ENCODE measurements at places on chromosomes 2 and 18.

DNA sequence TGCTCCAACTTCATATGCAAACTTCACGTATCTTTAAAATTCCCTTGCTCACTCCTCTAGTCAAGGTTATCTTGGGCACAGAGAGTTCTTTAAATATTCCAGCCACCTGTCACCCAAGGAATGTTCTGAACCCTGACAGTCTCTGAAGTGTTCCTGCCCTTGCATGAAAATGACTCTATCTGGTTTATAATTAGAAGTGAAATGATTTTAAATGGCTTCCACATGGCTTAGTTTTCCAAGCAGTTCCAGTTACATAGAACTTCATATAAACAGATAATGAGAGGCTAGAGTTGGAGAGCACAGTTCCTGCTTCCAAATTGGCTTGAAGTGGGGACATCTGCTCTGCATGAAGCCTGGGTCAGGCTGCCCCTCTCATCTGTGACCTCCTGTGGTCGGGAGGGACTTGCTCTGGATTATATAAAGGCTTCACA, 81.9 kb downstream of the SLC4A3 start:
- DNase-seq, result no peak

GRCh38 chr2:109372614-109373013, 241.2 kb downstream of the SEPTIN10 start:
- DNase-seq, result peak; percentile 0

- DNase-seq, result no peak
These were observed 43.6 kb downstream of the SLC5A7 start for GRCh38 chr2:108029912-108030311.

GRCh38 chr2:121532347-121532766, 1.7 kb downstream of the RNU4ATAC start:
- no peak for DNase-seq

DNA sequence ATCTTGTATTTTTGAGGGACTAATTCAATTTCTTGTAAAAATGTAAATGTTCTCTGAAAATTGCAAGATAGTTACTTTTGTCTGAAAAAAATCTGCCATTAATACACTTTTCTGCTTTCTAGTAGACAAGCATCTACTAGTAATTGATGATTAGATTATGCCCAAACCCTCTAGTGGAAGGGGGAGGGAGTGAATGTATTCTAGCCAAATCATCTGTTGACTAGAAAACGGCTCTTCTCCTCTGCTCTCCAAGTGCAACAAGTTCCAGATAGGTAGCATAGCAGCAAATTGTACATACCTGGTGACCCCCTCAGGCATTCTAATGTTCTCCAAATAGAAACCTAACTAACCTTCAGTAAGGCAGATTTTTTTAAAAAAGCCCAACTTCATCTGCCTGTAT, 58.6 kb downstream of the RELCH start:
- no peak for DNase-seq

- DNase-seq, result no peak
These were observed 1.7 kb downstream of the TBC1D8 start for GRCh38 chr2:101149241-101150192.

DNA sequence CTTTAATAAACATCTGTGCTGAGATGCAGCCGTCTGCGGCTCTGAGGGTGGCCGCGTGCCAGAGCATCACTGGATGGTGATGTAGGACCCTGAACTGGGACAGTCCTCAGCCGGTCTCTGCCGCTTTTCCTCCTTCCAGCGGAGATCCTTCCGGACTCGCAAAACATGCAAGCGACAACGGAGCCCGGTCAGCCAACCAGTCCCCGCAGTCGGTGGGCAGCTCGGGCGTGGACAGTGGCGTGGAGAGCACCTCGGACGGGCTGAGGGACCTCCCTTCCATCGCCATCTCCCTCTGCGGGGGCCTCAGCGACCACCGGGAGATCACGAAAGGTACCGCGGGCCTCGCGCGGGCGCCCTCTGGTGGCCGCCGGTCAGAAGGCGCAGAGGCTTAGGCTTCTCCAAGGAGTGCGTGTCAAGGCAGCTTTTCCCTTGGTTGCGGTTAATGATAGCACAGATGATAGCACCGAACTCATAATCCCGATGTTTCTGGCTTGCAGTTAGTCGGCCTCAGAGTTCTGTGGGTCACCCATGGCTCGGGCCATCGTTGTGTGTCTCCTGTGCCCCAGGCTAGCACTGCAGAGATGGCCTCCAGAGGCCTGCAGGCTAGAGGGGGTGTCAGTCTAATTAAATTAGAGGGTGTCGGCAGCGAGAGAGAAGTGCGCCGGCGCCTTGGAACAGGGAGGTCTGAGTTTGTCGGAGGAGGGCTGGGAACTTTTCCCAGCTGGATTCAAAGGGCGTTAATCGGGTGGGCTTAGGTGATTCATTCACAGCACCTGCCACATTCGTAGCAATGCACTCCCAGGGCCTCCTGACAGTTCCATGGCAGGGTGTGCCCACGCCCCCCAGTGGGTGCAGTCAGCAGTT, 38.5 kb downstream of the LPIN1 start:
- DNase-seq, result peak; percentile 37

GRCh38 chr2:157395811-157396210, 48.1 kb downstream of the CYTIP start:
- DNase-seq, result no peak

DNA sequence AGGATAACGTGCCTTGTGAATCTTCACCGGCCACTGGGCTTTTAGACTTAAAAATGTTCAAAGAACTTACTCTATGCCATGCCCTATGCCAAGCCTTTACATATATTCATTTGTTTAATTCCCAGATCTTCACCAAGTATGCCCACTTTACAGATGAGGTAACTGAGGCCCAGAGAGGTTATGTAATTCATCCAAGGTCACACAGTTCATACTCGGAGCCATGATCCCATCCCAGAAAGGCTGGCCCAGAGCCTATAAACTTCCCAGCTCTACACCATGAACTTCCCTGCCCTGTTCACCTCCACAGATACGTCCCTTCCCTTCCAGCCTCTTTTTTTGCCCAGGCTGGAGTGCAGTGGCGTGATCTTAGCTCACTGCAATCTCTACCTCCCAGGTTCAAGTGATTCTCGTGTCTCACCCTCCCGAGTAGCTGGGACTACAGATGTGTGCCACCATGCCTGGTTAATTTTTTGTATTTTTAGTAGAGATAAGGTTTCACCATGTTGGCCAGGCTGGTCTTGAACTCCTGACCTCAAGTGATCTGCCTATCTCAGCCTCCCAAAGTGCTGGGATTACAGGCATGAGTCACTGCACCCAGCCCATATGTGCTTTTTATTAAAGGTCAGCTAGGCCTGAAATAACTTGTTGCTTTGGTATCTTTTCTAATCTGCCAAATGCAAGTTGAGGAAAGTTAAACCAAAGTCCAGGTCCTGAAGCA, 44.1 kb downstream of the MTHFD2 start:
- DNase-seq, result no peak

- DNase-seq, result no peak
These were observed 8.9 kb downstream of the AMER3 start for GRCh38 chr2:130764035-130764820.

- DNase-seq, result no peak
These were observed 33.4 kb upstream of the VPS54 start for GRCh38 chr2:64052463-64053241.

GRCh38 chr2:157492189-157492773, 48.4 kb upstream of the CYTIP start:
- DNase-seq, result peak; percentile 69

GRCh38 chr18:10919851-10920250, 229.5 kb downstream of the PIEZO2 start:
- DNase-seq, result no peak

- no peak for DNase-seq
These were observed 18.7 kb downstream of the ARHGAP25 start for GRCh38 chr2:68753318-68753717.

DNA sequence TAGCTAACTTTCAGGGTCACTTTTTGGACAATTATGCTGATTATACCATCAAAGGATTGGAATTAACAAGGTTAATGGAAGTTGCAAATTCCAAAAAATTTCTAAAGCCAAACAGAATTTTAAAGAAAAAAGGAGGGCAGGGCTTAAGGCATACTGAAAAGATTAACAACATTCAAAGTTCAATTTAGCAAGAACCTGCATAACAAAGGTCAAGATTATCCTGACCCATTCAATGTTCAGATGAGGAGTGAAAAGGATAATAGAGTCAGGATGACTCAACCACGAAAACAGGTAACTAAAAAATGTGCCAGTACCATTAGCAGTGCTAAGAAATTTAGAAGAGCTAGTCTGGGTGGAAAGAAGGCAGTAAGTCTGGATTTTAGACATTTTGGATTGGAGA, 139.8 kb upstream of the HNMT start:
- DNase-seq, result no peak

DNA sequence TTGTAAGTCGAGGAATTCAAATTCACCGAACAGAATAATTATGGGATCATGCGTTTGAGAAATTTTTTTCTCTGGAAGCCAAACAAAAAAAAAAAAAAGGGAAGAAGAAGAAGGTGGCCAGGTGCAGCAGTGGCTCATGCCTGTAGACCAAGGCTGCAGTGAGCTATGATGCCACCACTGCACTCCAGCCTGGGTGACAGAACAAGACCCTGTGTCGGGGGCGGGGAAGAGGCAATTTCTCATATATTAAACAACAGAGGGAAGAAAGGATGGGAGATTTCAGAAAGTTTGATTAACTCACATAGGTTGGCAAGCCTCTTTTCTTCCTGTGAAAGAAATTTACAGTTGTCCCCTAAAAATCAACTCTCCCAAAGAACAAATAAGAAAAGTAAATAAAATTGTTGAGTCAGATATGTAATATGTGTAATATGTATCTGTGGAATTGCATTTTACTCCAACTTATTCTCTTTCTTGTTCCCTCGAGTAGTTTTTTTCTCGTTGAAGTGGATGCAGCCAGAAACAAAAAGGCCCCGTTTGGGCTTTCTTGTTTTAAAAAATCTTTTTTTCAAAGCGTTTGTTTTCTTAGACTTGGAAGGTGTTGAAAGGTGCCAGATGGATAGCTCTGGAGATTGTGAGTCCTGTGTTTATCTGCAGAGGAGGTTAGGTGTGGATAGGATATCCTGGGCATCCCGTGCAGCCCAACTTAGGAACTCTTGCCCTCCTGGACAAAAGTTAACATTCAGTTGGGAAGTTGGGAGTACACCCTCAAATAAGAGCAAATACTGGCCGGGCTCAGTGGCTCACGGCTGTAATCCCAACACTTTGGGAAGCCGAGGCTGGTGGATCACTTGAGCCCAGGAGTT, 25.4 kb upstream of the FMNL2 start:
- no peak for DNase-seq

GRCh38 chr2:180191432-180192124, 184.5 kb upstream of the CWC22 start:
- DNase-seq, result no peak

GRCh38 chr18:57574866-57575265, 11.6 kb downstream of the FECH start:
- DNase-seq, result no peak

- DNase-seq, result no peak
These were observed 243.1 kb downstream of the ADCYAP1 start for GRCh38 chr18:1147730-1148129.

DNA sequence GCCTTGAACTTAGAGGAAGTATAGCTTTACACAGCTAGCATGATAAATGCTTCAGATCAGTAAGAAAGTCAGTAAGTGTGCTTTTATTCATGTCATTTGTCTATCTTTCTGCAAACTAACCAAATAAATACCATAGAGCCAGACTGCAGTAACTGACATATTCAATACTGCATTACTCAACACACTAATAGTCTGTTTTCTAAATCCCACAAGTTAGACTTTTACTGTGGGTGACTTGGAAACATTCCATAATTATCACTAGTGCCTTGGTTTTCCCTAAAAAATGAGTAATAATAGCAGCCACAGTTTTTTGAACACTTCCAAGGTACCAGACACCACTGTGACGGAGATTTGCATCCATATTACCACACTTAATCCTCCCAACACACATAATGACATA, 33.0 kb downstream of the ACVR1 start:
- no peak for DNase-seq

- no peak for DNase-seq
These were observed 150.3 kb downstream of the PXDN start for GRCh38 chr2:1594123-1594372.

- no peak for DNase-seq
These were observed 62.7 kb upstream of the TANC1 start for GRCh38 chr2:158905784-158906183.

GRCh38 chr2:147649998-147650397, 194.8 kb upstream of the ACVR2A start:
- DNase-seq, result no peak

- DNase-seq, result no peak
These were observed 412.1 kb upstream of the MYT1L start for GRCh38 chr2:2743164-2743571.

- DNase-seq, result no peak
These were observed 100.9 kb downstream of the AP1S3 start for GRCh38 chr2:223736488-223736887.

DNA sequence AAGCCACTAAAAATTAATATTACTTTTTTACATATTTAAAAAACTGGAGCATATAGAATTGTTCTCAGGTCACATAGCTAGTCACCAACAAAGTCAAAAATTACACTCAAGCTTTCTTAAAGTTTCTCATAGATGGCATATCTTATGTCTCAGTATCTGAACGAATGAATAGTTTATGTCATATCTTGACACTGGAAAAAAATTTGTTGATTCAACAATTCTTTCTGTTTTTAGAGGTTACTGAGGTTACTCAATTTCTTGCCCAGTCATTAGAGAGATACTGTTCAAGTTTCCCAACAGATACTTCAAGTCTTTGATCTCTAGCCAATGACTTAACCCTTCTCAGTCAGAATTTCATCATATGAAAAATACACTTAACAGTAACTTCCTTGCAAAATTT, 113.1 kb upstream of the XIRP2 start:
- DNase-seq, result no peak

GRCh38 chr2:189199797-189200196, 20.2 kb upstream of the COL5A2 start:
- no peak for DNase-seq

DNA sequence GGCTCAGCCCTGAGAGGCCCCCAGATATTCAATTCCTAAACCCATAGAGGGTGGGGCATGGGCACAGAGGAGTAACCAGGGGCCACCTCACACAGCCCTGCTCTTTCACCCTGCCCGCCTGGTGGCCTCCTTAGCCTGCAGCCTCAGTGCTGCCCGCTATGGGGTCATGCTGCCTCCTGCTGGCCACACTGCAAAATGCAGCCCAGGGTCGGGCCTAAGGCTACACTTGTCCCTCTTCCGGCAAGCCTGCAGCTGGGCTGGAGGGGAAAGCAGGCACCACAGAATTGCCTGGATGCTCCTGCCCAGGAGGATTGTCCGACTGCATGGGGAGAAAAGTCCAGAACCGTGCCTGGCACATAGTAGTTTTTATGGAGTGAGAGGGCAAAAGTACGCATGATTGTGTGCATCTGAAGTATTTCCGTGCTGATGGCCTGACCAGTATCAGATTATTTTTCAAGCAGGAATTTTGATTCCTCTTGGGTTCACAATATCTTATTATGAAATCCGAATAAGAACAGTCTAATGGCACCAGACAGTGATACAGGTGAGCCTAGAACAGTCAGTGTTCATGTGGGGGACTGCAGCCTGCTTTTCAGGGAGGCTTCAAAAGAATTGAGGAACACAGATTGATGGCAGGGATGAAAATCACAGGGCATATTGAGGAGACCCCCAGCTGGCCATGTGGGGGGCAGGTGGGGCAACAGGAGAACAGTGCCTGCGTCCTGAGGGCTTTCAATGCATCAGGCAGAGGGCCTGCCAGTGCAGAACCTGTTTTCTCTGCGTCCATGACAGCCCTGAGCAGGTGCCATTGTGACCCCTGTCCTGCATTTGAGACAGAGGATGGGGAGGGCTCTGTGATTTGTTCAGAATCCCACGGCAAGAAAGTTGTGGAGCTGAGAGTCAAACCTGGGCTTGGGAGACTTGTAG, 51.2 kb upstream of the ALPP start:
- peak; percentile 85 for DNase-seq

- no peak for DNase-seq
These were observed 481.6 kb downstream of the IRS1 start for GRCh38 chr2:226317970-226318369.

All from activated gamma-delta T cell treated with Interleukin-2 at 50 U/mL for 16 hours (primary cell).